CD4-positive, alpha-beta T cell treated with Interleukin-6 at 100 ng/mL for 8 hours (primary cell): ENCODE measurements at places on chromosomes 7 and 10.

DNA sequence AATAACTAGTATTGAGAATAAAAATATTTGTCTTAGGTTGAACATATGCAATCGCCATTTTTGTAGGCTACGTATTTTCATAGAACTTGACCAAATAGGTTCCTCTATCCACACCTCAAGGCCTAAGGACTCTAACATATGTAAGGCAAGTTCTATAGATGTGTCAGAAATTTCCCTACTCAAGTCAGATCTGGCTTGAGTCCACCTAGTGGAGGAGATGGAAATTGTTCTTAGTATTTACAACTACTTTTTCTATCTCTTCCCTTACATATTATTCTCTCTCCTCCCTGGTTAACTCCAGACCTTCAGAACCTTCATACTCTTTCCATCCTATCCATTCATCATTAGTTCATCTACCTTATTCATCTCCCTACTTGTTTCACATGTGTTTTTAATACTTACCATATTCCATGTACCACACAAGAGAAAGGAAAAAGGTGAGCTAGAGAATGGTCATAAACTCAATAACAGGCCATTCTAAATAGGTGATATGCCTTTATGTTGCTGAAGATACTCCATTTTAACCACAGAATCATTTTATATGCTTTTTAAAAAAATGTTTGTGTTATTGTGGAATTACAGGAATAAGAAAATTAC, 174.5 kb upstream of the HDAC9 start:
- DNase-seq: no peak

GRCh38 chr7:138932427-138932826, 48.8 kb downstream of the KIAA1549 start:
- DNase-seq: no peak

GRCh38 chr7:90797596-90797995, 201.5 kb downstream of the CDK14 start:
- DNase-seq: no peak

- DNase-seq: no peak
Observed at GRCh38 chr7:56199639-56200038, 83.4 kb upstream of the NUPR2 start.

GRCh38 chr7:18755793-18756192, 260.2 kb downstream of the HDAC9 start:
- no peak for DNase-seq

DNA sequence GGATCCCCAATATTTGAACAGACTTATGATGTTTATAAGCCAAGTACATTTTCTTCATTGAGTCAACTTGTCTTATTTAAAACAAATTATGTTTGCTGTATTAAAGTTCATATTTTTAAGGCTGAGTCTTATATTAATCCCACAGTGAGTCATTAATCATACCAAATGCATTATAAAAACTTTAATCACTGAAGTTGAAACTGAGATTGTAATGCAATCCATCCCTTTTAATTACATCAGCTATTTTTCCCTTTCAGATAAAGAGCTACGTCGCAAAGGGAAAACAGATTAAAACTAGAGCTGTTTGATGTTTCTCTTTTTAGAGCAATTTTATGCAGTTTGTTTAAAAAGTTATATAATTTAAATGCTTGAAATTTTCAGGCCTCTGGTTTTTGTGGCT, 183.0 kb downstream of the ARID5B start:
- no peak for DNase-seq

DNA sequence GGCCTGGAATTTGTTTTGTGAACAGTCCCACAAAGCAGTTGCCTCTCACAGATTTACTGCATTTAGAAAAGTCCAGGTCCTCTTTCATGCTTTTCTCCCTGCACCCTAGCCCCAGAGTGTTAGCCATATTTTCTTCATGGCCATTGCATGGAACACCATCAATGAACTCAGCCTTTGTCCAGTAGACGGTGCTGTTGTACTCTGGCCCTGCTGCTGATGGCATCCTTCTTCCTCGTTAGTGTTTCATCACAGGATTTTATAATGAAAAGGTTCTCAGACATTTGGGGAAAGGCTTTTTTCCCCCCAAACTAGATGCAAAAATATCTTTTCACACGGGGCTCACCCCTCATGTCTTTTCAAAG, 93.0 kb upstream of the SLC25A13 start:
- peak; percentile 16 for DNase-seq

GRCh38 chr10:68251625-68252495, 19.9 kb upstream of the ATOH7 start:
- no peak for DNase-seq

GRCh38 chr10:60234551-60234950, 155.1 kb downstream of the ANK3 start:
- no peak for DNase-seq

DNA sequence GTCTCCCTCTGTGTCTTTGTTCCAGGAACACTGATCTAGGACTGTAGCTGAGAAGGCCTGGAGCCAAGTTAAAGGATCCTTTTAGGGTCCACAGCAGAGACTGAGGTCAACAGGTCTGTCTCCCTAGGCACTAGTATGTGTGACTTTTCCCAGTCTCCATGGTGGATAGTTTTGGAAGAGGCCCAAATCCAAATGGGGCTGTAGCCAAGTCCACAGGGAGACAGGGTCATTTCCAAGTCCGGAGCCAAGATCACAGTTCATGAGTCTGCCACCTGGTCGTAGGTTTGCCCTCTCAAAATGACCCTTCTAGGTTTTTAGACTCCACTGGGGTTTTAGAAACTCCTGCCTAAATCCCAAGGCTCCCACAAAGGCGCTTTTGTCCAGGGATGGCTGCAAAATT, 16.8 kb downstream of the ZNF277 start:
- no peak for DNase-seq

GRCh38 chr7:77329466-77330168, 86.5 kb downstream of the GSAP start:
- no peak for DNase-seq

- no peak for DNase-seq
Observed at GRCh38 chr7:38973760-38974159, 3.9 kb upstream of the POU6F2 start.

DNA sequence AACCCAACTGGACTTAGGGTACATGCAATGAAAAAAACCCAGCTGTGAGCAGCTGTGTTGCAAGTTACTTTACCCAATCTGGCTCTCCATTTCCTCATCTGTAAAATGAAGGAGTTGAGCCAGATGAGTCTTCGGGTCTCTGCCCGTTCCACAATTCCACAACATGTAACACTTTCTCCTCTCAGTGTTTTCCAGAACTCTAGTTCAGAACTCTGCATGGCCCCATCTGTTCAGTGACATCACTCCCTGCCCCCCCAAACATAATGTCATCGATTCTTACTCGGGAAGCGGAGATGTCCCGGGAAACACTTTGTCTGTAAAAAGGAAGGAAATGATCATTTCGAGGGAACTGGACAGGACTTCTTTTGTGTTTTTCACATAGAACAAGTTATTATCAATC, 2.5 kb downstream of the SH3PXD2A start:
- no peak for DNase-seq

GRCh38 chr10:44856696-44857095, 54.4 kb upstream of the TMEM72 start:
- DNase-seq: no peak

DNA sequence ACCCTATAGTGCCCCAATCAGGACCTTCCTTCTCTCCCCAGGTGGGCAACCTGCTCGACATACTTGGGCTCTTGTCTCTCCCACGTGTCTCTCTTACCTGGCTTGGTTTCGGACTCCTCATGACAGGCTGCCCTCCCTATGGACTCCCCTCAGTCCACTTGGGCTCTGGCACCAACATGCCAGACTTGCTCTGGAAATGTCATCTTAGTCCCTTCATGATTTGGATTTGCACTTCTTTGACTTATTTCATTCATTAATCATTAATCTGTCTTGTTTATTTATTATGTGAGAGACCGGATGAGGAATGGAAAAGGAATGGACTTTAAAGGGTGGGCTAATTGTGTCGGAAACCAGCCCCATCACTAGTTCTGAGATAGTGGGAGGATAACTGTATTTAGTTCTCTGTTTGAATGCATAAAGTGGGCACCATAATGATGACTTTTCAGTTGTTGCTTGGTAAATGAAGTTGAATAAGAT, 108.0 kb downstream of the SND1 start:
- DNase-seq: no peak

- DNase-seq: no peak
Observed at GRCh38 chr10:3658766-3659165, 126.2 kb downstream of the KLF6 start.

DNA sequence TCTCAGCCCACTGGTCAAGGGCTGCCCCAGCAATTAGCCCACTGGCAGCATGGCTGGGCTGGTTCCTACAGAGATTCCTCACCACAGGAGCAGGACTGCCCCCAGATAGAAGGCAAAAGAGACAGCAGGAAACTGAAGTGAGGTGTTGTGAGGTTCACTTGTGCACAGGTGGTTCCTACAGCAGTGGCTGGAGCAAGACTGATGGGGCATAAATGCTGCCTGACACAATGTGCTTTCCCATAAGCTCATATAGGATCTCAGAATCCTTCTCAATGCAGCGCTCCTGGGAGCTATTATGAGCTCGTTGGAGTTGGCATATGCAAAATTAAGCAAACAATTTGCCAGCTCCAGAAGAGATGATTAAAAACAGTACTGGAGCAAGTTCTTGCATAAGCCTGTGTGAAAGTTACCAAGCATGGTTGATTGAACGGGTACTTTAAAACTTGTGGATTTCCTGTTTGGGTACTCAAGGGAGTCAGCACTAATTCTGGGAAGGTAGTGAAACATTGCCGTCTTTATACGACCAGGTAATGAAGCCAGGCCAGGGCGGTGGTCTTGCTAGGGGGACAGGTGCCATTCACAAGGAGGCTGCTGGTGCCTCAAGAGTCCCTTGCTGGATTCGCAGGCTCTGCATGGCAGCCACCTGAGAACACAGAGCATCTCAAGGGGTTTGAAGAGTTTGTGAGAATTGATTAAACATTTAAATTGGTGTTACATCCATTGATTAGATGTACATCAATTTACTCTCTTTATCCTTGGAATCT, 20.3 kb upstream of the PRKCQ start:
- no peak for DNase-seq

GRCh38 chr10:88090568-88091214, 227.3 kb downstream of the PTEN start:
- no peak for DNase-seq

- no peak for DNase-seq
Observed at GRCh38 chr7:7104971-7105370, 77.4 kb upstream of the C1GALT1 start.

GRCh38 chr10:44035474-44036197, 349.3 kb downstream of the CXCL12 start:
- DNase-seq: no peak

DNA sequence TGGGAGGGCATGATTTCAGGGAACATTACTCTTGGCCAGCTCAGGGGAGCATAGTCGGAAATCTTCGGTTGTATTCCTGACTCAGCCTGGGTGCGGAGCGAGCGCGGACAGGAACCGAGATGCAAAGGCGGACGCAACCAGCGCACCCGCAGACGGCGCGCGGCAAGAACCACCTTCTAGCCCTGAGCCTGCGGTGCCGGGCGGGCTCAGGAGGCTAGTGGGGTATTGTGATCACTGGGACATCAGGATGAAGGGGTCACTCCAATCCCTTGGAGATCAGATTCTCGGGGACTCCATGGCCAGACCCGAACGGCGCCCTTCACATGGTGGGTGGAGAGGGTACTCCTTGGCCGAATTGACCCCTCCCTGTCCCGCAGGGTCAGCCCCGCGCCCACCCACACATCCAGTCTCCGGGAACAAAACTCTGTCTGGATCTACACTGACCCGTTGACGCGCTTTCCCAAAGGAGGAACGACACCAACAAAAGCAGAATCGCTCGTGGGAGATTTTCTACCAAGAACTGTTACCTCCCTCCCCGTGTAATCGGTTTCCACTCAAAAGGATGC, 730.5 kb downstream of the ZWINT start:
- no peak for DNase-seq

- DNase-seq: no peak
Observed at GRCh38 chr7:36054637-36055036, 98.4 kb upstream of the EEPD1 start.

DNA sequence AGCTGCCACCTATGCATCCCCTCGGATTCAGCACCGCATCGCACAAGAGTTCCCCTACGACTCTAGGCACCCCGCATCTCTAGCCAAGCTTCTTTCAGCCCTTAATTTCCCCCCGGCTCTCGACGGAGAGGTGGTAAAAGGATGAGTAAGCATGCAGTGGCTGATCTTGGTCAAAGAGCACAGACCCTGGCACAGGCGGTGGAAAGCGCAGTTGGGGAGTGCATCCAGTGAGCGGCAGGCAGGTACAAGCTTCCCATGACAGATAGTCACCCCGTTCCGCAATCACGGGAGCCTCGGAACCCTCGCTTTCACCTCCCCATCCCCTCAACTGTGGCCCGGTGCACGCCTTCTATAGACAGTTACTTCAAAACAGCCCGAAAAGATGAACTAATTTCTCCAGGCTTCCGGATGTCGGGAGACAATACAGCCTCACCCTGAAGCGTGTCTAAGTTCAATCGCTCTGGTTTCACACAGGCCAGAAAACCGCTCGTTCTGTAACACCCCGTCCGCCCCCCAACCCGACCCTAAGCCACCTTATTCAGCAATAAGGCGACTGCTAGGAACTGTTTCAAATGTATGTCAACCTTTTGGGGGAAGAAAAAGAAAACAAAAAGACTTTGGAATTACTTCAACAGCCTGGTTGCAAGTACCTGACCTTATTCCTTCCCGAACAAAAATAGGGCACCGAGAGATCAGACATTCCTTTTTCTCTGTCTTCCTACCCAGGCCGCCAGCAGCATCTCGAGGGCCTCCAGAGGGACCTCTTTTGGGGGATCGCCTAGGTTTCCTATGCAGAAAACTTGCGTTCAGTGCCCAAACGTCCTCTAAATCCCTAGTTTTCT, 1.4 kb downstream of the RHEB start:
- DNase-seq: peak; percentile 32

DNA sequence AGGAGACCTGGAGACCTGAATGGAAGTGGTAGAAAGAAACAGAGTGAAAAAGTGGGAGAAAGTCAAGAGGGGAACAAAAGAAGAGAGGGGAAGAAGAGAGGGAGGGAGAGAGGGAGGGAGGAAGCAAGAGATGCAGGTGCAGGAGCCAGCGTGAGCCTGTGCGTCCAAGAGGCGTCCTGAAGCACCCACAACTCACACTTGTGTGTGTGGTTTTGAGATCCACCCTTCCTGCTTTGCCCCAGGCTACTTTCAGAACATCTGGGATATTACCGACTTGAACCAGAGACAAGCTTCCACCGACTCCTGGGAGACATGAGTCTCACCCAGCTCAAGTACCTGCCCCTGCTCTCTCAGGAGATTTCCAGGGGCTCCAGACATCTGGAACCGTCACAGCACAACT, 9.8 kb downstream of the AFAP1L2 start:
- no peak for DNase-seq

- DNase-seq: no peak
Observed at GRCh38 chr10:97895915-97896314, 46.3 kb downstream of the GOLGA7B start.

DNA sequence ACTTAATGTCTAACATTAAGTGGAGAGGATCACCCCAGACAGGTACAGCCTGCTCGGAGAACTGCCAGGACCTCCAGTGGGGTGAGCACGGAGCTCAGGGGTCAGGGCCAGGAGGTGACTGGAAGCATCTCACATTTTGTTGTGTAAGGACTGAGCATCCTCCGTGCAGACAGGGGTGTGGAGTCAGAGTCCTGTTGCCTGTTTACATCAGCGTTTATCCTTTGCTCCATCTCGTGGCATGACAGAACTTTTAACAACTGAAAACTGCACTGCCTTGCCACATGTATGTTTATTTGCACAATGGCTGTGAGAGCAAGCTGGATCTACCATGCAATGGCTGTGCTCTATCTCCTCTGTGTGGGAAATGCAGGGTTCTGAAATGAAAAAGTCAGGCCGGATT, 175.4 kb upstream of the AKR1E2 start:
- DNase-seq: no peak

GRCh38 chr7:138802706-138803105, 4.7 kb upstream of the ATP6V0A4 start:
- no peak for DNase-seq

GRCh38 chr10:2927958-2928840, 139.1 kb upstream of the PFKP start:
- DNase-seq: peak; percentile 18
